ENCODE measurements at places on chromosomes 1 and 21.
A peak's percentile ranks its signal among the peaks of the same experiment; 100 is the strongest.

DNA sequence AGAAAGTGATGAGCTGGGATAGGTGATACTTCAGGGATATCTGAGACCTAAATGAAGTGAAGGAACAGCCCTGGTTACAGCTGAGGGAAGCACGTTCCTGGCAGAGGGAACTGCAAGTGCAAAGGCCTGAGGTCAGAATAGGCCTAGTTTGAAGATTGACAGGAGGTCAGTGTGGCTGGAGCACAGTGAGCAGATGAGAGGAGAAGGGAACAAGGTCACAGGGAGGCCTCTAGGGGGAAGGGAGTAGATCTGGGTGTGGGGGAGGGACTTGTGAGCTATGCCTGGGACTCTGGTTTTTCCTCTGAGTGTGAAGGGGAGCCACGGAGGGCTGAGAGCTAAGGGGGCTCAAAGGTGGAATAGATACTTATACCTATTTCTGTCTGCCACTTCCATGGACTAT lies 736.4 kb downstream of the MATN1 start:
- DNase-seq: no peak

- DNase-seq: peak; percentile 32
Observed at GRCh38 chr1:45512641-45513054, 9.0 kb downstream of the PRDX1 start.

GRCh38 chr1:165387505-165387904 lies 31.0 kb upstream of the LMX1A start:
- DNase-seq: no peak

- no peak for DNase-seq
Observed at GRCh38 chr1:57296726-57297250, 127.1 kb downstream of the DAB1 start.

DNA sequence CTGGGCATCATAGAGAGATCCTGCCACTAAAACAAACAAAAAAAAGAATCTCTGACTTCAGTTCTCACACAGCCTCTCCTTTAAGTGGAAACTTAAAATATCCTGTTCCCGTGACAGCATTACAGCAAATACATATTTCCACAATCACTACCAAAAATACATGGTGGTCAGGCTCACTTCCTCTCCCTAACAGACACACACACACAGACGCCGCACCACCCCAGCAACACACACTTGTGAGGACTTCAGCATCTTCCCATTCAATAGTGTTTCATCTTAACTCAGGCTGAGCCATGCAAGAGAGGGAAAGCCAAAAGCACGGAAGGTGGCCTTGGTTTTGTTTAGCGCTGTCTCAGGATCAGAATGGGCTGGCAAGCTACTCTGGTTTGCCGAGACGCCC lies 21.9 kb downstream of the KIAA1614 start:
- DNase-seq: no peak

DNA sequence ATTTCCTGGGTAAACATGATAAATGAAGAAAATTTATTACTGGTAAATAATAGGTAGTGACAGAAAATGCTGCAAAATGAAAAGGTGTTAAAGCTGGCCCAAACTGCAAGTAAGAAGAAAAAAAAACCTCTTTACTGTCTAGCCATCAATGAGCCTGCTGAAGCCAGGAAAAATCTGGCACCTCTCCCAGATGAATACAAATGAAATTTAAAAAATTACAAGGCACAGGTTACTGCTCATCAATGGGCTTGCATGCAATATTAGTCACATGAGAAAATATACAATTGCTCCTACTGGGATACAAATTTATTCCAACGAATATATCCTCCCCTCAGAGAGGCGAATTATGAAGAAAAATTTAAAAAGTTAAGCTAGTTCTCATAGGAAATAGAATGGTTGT lies 1422.5 kb downstream of the KCNT2 start:
- DNase-seq: peak; percentile 63

DNA sequence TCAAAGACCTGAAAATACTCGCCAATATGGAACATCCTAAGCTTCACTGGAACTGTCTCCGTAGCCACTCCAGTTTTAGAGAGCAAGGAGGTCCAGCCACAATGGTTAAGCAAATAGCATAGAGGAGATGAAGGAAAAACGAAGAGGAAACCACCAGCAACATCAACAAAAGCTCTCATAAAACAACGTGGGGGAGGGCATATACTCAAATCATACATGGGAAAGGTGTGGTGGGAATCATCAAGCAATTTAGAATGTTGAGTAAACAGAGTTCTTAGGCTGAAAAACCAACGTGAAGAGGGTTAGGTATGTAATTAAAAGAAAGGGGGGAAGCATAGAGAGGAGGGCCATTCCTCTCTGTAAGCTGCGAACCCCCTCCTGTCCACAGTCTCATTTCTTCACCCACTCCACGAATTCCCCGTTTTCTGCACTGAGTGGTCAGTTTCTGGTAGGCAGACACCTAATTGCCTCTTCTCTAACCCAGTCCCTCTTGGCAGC lies 1.0 kb downstream of the TMEM59 start:
- DNase-seq: no peak

- no peak for DNase-seq
Observed at GRCh38 chr1:187110351-187110750, 281.6 kb downstream of the PLA2G4A start.

DNA sequence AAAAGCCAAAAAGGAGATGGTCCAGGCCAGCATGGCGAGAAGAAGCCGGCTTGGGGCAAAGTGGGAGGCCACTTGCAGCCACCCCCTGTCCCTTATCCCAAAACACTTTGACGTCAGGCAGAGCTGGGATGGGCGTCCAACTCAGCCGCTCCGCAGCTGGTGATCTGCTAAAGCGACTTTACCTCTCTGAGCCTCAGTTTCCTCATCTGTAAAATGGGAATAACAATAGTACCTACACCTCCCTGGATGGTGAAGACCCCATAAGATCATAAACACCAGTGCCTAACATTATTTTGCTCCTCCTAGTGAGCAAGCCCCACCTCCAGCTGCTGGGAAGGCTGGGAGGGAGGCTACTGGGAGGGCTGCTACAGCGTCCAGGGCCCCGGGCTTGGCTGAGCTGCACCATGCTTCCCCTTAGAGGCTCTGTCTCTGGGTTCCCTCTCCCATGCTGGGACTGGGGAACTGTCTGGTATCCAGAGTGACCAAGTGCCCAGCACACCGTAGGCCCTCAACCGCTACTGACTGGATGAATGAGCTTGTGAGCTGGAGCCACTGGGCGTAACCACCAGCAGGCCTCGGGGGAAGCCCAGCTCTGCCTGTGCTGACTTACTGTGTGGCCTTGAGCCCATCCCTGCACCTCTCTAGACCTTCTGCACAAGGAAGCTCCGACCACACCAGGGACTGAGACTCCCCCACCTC lies 18.3 kb downstream of the IFFO2 start:
- DNase-seq: no peak

- DNase-seq: no peak
Observed at GRCh38 chr21:46323227-46323709, 402 bp downstream of the C21orf58 start.

DNA sequence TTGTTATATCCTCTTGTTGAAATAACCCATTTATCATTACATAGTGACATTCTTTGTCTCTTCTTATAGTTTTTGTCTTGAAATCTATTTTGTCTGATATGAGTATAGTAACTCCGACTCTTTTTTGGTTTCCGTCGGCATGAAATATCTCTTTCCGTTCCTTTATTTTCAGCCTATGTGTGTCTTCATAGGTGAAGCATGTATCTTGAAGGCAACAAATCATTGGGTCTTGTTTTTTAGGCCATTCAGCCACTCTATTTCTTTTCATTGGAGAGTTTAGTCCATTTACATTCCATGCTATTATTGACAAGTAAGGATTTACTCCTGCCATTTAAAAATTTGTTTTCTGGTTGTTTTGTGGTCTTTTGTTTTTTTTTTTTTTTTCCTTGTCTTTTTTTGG lies 441.9 kb upstream of the KAZN start:
- DNase-seq: no peak

DNA sequence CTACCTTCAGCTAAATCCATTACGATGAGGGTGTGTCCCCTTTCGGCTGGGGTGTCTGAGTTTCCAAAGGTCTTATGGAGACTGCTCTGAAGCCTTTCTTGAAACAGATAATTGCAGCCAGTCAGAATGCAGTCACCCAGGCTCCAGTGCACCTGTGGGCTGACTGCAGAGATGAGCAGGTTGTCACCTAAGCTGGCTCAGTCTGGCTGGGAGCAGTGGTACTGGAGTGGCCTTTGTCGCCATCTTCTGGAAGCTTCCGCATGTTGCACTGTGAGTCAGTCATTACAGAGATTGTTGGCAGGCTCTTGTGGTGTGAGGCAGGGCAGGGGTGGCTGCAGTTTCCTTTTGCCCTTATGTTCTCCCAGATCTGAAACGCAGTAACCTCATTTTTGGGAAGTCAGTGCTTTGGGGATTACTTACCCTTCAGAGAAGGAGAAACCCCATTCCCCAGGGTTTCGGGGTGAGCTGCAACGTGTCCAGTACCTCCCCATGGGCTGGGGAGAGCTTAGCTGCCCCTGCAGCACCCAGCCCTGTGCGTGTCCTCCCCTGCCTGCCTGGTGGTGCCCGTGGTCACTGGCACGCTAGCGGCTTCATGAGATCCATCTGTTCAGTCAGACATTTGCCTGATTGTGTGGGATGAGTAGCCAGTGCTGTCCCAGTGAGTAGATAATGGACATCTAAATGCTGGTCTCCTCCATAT lies 48.0 kb downstream of the SMYD2 start:
- peak; percentile 83 for DNase-seq

GRCh38 chr1:240667351-240667750 lies 55.4 kb upstream of the GREM2 start:
- DNase-seq: no peak

GRCh38 chr1:46812065-46812963 lies 13.5 kb downstream of the CYP4B1 start:
- DNase-seq: no peak

- DNase-seq: no peak
Observed at GRCh38 chr1:32137111-32137510, 29.3 kb downstream of the KPNA6 start.
